ENCODE measurements at places on chromosomes 3 and 15. TPM values are rescaled to one million over a fixed set of nuclear protein-coding genes. Genes with fewer than 3 reads are reported as not detected.

GRCh38 chr3:37909067-37909911 lies 47.6 kb downstream of the CTDSPL start:
- no peak for DNase-seq

- DNase-seq: no peak
These were observed 1.2 kb downstream of the DUOX2 start for GRCh38 chr15:45112591-45113379.

DNA sequence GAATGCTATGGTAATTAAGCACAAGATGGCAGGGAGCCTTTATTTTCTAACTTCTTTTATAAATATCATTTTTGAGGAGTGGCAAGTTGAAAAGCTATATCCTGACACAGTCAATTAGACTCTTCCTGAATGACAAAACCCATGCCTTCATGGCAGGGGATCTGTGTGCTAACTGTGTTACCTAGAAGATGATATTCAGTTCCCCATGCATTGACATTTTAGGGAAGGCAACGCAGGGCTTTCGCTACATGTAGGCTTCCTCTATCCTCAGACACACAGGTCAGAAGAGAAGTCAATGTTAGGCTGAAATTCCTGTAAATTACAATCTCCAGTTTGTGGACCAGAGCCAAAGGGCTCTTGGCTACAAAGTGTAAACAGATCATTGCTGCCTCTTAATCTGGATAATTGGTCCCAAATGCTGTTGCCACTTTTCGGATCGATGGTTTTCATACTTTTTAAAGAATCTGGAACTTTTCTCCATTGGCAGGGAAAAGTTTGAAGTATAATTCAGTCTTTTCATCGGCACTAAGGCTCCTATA lies 22.6 kb upstream of the NR2F2 start:
- DNase-seq: no peak

SCN5A gene
- total RNA-seq: 0.79 TPM

SCN11A gene
- total RNA-seq: 0.56 TPM

- DNase-seq: no peak
These were observed 707.8 kb downstream of the TUSC7 start for GRCh38 chr3:117417411-117417810.

HRG gene
- not detected for total RNA-seq

GRCh38 chr3:58084166-58084565 lies 75.9 kb downstream of the FLNB start:
- no peak for DNase-seq

DNA sequence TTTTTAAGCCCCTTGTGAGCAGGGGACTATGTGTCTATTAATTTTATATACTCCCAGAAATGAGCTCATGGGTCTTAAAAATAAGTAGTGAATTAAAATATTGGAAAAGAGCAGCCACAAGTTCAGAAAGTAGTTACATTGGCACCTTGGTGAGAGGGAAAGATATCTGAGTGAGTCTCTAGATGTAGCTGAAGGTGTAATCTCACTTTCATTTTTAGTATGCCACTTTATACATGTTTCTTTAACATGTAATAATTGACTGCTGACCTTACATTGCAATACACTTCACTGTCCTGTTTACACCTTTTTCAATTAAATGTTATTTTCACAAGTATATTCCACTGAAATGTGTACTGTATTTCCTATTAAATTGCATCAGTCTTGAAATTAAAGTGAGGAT lies 12.1 kb upstream of the PAK6 start:
- no peak for DNase-seq
